GF-D8 (cell line): ENCODE measurements at places on chromosomes 1 and 21.

DNA sequence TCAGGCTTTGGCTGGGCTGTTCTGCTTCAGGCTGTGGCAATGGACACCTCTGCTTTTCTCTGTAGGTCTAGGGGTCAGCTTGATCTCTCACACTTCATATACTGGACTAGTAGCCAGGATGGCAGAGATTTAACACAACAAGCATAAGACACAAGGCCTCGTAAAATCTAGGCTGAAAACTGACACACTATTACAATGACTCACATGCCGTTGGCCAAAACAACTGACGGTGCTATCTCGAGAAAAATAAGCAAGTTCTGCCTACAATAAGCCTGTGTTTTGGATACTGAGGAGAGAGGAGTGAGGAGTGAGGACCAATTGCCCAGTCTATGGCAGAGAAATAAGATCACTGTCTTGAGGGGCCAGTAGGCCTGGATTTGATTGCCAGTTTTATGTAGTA, 840.7 kb upstream of the ADAMTS5 start:
- DNase-seq = no peak

GRCh38 chr1:217712925-217713597, 81.9 kb downstream of the SPATA17 start:
- no peak for DNase-seq

- no peak for DNase-seq
Measured at GRCh38 chr1:162412002-162412401, at the start of gene SH2D1B. SH2D1B (minus strand) TSS chr1:162412136; CDS start chr1:162412016, 120 bp downstream.

GRCh38 chr1:15684042-15684461, at the start of gene PLEKHM2:
PLEKHM2 (plus strand) TSS chr1:15684320; CDS start chr1:15684559, 239 bp downstream.
- no peak for DNase-seq

DNA sequence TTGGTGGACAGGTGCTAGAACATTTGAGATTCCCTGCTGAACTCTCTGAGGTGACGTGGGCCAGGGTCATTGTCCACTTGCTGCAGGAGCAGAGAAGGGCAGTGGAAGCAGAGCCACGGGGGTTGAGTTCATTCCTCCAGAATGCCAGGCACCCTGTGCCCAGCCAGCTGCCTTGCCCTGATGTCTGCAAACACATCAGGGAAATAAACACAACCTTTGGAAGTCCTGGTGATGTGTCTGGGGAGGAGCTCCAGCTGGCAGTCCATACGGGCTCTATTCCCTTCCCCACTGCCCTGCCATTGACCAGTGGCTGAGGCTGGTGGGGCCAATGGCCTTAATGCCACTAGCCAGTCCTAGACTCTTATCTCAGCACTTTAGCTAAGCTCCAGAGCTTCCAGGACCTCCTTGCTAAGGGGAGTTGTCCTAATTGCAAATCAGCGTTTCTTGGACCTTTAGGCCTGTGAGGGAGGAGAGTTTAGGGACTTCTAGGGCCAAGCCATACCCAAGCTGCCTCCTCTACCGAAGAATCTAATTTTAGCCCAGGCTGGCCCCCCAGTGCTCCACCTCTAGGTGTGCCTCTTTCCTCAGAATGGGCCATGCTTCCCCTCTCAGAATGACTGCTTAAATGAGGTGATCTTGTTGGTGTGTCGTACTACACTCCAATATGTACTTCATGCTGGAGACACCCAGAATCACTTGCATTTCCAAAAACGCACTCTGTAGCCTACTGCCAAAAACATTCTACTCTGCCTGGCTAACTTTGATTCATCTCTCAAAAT, 25.9 kb upstream of the MFSD2A start:
- DNase-seq = no peak

DNA sequence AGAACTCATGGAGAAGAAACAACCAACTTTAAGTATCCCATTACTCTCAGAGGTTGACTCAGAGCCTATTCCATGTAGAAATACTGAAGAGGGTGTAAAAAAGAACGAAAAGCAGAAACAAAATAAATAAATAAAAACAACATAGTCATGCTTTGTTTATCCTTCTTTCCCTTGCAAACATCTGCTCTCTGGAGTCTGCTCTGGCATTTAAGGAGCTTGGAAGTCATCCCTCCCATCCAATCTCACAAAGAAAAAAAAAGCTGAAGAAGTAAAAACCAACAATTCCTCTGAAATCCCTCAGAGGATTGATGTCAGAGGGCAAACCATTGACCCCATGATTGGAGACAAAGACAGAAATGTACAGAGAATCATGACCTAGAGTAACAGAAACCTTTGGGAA, 302.6 kb upstream of the GREM2 start:
- no peak for DNase-seq

- no peak for DNase-seq
Measured at GRCh38 chr1:178528953-178529335, 16.0 kb downstream of the TEX35 start.

- DNase-seq = no peak
Measured at GRCh38 chr1:150761801-150762200, 3.8 kb downstream of the CTSS start.
